ENCODE measurements at places on chromosomes 7 and 10.

GRCh38 chr7:5282543-5283316, at the start of gene SLC29A4:
TSS of gene SLC29A4 (plus strand) at chr7:5282943. CDS start at chr7:5287817, 4,874 bp downstream.
- no peak for DNase-seq

GRCh38 chr10:73774637-73775036, 7.2 kb upstream of the CHCHD1 start:
- DNase-seq = no peak

DNA sequence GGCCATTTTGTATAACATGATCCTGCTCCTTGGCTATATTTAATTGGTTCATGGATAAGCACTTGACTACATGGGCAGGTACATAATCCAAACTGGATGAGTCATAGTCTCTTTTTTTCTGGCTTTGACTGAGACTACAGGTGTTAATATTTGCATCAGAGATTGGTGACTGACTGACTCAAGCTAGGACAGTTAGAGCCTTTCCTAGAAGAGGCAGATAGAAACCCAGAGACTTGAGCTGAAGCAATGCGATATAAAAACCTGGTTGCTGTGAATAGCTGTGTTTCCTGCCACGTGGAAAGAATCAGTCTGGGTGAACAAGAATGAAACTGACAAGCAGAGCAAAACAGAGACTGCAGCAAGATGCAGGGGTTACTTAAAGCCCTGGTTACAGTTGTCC, 81.0 kb downstream of the SAMD9 start:
- DNase-seq = no peak

GRCh38 chr10:130921461-130921860, 390.1 kb downstream of the TCERG1L start:
- DNase-seq = no peak

GRCh38 chr7:134856691-134857090, 77.3 kb downstream of the CALD1 start:
- DNase-seq = no peak

GRCh38 chr7:35848725-35849124, 47.9 kb downstream of the SEPTIN7 start:
- no peak for DNase-seq

DNA sequence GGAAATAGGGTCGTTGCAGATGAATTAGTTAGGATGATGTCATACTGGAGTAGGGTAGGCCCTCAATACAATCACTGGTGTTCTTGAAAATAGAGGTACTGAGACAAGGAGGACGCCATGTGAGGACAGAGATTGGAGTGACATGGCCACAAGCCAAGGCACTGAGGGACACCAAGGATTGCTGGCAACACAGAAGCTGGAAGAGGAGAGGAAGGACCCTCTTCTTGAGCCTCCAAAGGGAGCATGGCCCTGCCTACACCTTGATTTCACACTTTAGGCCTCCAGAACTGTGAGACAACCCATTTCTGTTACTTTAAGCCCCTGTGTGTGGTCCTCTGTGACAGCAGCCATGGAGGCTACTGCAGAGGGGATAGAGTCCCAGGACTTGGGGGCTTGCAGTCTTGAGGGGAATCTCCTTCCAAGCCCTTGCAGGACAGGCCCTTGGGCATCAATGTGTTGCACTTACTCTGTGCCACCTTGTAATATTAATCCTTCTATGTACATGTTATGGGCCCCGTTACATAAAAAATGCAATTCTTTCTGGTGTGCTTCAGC, 3.7 kb upstream of the AOC1 start:
- DNase-seq = no peak

- no peak for DNase-seq
Observed at GRCh38 chr7:132387596-132387995, 188.7 kb downstream of the PLXNA4 start.

- DNase-seq = no peak
Observed at GRCh38 chr7:104604706-104605105, 276.3 kb downstream of the LHFPL3 start.

GRCh38 chr10:114100848-114101741, 57.4 kb downstream of the ADRB1 start:
- DNase-seq = peak; percentile 18

DNA sequence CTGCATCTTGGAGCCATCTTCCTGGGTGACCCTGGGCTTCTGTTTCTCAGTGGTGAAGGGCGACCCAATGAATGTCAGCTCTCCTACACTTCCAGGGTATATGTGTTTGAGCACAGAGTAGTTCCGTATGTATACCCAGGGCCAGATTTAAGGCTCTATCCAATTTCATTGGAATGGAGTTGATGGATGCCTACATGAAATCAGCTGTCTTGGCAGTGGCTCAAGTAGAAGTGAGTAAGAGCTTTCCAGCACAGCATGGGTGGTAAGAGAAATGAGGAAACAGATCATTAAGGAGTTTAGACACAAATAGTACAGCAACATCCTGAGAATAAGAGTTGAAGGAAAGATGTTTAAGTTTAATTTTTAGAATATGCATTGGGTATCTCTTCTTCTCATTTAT, 433.0 kb downstream of the PAXIP1 start:
- no peak for DNase-seq

DNA sequence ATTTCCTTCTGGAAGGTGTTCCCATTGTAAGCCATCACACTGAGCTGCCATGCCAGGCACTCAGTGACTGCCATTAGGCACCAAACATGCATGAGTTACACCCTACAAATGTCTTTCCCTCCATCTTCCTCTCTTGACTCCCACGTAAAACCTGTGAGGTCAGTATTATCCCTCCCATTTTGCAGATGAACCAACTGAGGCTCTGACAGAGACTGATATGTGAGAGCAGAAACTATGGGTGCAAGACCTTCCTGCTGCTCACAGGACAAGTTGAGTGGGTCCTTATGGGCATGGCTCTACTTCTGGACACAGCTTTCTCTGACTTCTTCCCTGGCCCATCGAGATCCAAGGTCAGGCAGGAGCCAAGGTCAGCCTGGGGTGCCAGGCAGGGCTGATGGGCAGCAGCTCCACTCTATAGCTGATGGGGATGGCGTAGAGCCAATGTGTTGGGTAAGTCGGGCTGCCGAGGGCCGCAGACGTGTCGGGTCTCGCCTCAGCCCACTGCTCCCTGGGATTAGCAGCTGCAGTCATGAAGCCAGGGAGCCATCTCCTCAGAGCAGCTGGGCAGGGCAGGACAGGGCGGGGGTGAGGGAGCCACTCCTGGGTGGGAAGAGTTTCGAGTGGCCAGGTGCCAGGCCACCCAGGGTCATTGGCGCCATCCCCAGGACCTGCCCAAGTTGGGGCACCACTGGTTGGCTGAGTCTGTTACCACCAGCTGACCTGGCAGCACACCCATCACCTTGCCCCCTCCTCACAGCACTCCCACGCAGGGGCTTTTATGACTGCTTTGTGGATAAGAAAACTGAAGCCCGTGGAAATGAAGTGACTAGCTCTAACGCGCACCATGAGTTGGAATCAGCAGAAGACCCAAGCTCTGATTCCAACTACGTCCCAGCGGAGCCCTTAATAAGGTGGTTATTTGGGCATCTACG, 117.8 kb upstream of the ZMIZ1 start:
- DNase-seq = no peak

DNA sequence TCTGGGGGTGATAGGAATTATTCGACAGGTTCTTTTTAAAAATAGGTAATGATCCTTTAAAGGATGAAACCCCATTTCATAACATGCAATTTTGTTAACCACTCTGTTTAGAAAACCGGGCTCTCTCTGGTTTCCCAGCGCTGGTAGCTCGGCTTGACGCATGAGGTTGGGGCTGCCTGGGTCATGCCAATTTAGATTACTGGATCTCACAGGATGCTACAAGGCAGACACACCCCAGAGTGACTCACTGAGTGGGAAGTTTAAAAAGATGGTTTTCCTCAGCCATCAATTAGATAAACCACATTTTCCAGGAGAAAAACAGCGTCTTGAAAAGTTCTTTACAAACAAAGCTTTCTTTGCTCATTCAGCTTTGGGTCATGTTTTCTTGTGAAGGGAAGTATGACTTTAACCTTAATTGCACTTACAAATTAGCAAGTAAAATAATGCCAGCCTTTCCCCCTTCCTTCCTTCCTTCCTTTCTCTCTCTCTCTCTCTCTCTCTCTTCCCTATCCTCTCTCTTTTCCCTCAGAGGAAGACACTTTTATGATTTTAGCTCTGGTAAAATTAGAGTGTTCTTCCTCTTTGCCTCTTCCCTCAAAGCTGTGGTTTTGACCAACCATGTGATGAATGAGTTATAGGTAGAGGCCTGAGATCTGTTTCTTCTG, 99.8 kb downstream of the EPDR1 start:
- DNase-seq = no peak

DNA sequence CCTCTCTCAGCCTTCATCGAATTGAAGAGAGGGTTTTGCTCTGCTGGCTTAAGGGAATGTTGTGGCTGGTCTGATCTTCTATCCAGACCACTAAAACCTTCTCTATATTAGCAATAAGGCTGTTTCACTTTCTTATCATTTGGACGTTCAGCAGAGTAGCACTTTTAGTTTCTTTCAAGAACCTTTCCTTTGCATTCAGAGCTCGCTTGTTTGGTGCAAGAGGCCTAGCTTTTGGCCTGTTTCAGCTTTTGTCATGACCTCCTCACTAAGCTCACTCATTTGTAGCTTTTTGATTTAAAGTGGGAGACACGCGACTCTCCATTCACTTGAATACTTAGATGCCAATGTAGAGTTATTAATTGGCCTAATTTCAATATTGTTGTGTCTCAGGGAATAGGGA, 3.9 kb downstream of the MPP7 start:
- DNase-seq = no peak

- no peak for DNase-seq
Observed at GRCh38 chr7:80827239-80827633, 91.6 kb downstream of the SEMA3C start.

DNA sequence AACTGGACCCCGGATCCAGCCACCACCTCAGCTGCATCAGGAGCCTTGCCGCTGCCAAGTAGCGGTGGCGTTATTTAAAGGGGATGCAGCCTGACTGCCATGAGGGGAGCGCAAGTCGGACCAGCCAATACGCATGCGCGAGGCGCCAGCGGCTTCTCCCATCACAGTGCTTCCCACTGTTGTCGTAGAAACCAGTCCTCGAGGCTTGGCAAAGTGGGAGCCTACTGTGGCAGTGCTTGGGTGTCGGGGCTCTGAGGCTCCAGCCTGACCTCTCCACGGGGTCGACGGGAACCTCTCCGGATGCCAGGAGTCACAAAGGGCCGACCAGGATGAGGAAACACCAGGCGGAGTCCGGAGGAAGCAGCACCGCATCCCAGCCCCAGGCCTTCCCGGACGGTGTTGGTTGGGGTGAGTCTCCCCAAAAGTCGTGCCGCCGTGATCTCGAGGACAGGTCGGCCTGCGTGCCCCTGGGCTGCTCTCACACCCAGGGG, 369.6 kb downstream of the ZNF716 start:
- no peak for DNase-seq

GRCh38 chr7:22577470-22578001, 77.5 kb upstream of the STEAP1B start:
- DNase-seq = peak; percentile 96

DNA sequence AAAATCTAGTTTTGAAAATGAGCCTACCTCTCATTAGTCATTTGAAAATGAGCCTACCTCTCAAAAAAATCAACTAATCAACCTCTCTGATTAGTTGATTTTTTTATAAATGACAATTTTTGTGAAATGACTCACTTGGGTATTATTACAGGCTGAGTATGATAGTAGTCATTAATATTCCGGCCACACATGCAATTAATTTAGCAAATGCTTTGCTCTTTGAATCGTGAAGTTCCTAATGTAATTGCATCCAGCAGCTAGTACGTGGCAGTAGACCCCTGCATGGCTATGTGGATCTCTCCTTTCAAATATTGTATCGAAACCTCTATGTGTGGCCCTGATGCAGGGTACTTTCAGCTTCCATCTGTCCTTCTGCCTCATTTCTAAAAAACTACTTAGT, 245.9 kb upstream of the PHYHIPL start:
- no peak for DNase-seq

GRCh38 chr7:94943134-94943533, 35.7 kb downstream of the PPP1R9A start:
- DNase-seq = no peak

- DNase-seq = no peak
Observed at GRCh38 chr7:87404674-87405073, 59.2 kb downstream of the CROT start.

GRCh38 chr10:130807721-130808120, 503.8 kb downstream of the TCERG1L start:
- no peak for DNase-seq
